ENCODE measurements at places on chromosomes 6 and 20.

- peak; percentile 97 for DNase-seq
Observed at GRCh38 chr6:31558631-31559500, 11.5 kb downstream of the NFKBIL1 start.

- DNase-seq = no peak
Observed at GRCh38 chr20:48956052-48956451, 34.5 kb downstream of the ARFGEF2 start.

- DNase-seq = no peak
Observed at GRCh38 chr6:54921891-54922290, 75.3 kb downstream of the FAM83B start.

DNA sequence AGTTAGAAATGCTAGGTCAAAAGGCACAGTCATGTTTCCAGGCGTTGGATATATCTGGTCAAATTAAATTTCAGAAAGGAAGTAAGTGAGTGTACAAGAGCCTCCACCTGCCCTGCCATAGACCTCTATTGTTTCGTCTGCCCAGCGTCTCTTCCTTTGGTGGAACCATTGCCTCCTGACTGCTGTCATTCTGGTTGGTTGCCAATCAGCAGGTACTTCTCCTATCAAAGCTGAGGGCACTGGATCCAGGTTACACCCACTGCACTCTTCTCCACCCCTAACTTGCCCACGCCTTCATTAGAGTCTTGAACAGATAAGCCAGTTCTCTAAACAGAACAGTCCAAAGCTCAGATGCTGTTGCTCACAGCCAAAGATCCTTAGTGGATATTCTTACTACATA is 2.6 kb upstream of the WFDC5 start:
- DNase-seq = no peak

DNA sequence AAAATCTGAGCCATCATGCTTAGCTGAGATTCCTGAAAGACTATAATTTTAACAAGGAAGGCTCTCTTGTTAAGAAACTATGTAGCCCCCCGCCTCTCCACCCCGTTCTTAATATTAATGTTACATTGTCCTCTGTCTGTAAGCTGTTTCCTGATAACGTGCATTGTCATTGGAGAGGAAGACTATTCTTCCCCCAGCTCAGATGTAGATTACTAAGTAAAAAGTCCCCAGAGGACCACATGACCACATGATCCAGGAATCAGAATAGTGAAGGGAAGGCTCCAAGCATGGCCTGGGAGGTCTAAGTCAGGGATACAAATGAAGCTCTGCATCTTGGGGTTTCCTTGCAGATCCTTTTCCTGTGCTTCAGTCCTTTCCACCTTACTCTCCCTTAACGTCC is 106.4 kb downstream of the JARID2 start:
- no peak for DNase-seq

- DNase-seq = no peak
Observed at GRCh38 chr6:27768556-27768955, 143.6 kb downstream of the OR2B2 start.

DNA sequence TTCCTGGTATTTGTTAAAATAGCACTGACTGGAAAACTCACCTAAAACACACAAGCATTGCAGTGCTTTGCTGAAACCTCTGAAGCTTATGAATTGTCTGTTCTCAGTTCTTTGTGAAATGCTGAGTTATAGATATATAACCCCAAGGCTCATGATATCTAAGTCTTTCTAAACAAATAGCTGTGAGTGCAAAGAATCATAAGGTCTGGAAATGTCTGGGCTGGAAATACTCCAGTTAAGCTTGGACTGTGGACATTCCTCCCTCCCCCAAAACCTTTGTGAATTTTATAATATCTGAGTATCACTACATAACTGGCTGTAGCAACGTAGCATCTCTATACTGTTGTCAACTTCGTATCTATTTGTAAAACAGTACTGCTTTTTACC is 69.1 kb downstream of the CBLN4 start:
- DNase-seq = no peak

- DNase-seq = no peak
Observed at GRCh38 chr6:34630040-34630439, 66.5 kb downstream of the ILRUN start.
